Heart left ventricle (tissue), 16 donors: ENCODE measurements at places on chromosomes 5 and 9.

DNA sequence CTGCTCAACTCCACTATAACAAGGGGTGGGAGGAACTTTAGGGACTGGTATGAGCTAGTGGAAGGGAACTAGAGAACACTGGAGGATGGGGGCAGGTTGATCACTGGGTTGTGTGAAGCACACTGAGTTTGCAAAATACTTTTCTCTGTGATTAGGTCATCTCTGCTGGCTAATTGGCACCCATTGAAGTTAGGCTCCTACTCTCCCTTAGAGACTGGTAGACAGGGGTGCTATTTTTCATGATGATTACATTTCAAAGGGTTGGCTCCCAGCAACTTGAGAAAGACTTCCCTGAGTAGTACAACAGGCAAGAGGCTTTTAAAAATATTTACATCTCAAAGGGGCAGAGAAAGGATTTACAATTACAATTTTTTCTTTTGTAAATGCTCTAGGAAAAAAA lies 50.4 kb upstream of the MTAP start:
- DNase-seq = no peak

GRCh38 chr9:21160178-21160577 lies 6.3 kb downstream of the IFNA21 start:
- no peak for DNase-seq

DNA sequence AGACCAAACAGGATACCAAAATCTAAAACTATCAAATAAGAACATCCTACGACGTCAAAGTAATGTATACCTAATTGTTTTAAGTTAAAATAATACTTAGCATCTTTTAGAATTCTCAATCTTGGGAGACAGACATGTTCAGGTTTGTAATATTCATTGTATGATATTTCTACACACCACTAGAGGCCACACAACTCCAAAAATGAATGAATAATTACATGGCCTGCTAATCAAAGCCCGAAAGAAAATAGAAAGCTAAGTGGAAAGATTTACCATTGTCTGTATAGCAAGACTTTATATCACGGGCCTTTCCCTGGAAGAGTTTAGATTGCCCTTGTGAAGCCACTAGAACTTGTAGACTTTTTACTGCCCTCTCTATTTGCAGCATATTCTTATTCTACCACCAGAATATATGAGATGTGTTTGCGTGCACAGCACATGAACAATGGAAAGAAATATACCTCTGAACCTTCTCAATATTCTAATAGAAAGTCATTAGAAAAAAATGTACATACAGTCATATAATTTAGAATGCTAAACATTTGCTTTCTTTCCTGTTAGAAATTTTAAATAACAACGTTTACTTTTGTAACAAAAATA lies 380.1 kb upstream of the NUDT12 start:
- no peak for DNase-seq

DNA sequence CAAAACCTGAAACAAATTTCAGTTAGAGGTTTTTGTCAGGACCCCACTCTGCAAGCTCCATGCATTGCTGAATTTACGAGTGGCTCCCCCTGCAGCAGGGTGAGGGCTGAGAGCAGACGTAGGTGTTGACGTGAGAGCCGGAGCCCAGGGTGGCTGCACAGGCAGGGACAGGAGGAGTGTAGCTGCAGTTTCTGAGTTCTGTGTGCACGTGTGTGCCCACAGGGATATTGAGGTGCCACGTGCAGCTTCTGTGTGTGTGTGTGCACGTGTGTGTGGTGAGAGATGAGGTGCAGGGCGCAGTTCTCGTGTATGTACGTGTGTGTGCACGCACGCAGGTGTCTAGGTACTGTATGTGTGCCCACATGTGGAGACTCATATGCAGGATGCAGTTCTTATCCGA lies 14.6 kb downstream of the PLEKHG4B start:
- peak; percentile 30 for DNase-seq

GRCh38 chr9:109269081-109269480 lies 51.8 kb downstream of the EPB41L4B start:
- no peak for DNase-seq

GRCh38 chr9:127942216-127943010 lies 4.8 kb upstream of the DPM2 start:
- peak; percentile 88 for DNase-seq

GRCh38 chr9:128242124-128242523 lies 33.7 kb downstream of the GOLGA2 start:
- DNase-seq = no peak

DNA sequence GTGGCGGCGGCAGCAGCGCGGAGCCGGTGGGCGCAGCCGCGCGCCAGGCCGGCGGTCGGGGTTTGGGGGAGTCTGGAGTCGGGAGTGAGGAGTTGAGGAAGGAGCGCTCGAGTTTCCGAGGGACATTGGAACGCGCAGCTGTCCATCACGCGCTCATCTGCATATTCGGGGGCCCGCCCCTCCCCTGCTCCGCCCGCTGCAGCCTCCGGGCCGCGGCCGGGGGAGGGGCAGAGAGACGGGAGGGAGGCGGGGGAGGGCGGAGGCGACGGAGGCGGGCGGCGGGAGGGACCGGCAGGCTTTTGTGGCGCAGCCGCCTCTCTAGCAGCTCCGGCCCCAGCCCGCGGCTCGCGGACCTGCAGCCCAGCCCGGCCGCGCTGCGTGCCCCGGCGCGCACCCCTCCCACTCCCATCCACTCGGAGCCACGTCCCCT lies at the start of gene IRX2:
IRX2 (minus strand) TSS at position 86 of the 430 bp plus-strand sequence. CDS start 264 bp downstream, outside the sequence.
- peak; percentile 85 for DNase-seq

- DNase-seq = peak; percentile 56
Measured at GRCh38 chr9:77521091-77521490, 127.0 kb downstream of the GNA14 start.

DNA sequence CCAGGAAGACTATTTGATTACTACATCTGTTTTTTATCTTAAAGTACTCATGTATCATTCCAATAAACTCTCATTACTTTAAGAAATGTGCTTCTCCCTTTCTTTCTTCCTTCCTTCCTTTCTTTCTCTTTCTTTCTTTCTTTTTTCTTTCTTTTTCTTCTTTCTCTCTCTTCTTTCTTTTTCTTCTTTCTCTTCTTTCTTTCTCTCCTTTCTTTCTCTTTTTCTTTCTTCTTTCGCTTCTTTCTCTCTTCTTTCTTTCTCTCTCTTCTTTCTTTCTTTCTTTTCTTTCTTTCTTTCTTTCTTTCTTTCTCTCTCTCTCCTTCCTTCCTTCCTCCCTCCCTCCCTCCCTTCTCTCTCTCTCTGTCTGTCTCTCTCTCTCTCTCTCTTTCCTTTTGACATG lies 298.6 kb upstream of the ANKH start:
- DNase-seq = no peak

GRCh38 chr5:40437452-40437861 lies 242.3 kb upstream of the PTGER4 start:
- DNase-seq = no peak
